ENCODE measurements at places on chromosomes 7 and 10.
A peak's percentile ranks its signal among the peaks of the same experiment; 100 is the strongest.

GRCh38 chr7:21140622-21141021, 287.3 kb upstream of the SP4 start:
- DNase-seq = no peak

- no peak for DNase-seq
Measured at GRCh38 chr7:25847336-25848070, 304.5 kb upstream of the NFE2L3 start.

DNA sequence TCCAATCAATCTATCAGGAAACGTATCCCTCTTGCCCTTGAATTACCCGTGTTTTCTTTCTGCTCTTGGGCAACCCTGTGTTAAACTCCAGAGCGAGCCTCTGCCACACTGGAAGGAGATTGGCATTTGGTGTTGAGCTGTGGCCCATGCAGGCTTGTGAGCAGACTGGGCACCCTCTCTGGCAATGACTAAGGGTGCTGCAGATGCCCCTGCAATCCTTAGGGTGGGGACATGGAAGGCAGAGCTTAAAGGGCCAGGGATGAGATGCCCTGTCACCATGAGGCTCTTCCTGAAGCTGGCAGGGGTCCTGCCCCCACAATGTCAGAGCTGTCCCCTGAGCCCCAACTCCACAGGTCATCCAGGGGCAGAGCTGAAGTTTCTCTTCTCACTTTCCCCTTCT, 19.5 kb upstream of the FAM180A start:
- DNase-seq = no peak

GRCh38 chr10:3971713-3972112, 186.7 kb upstream of the KLF6 start:
- DNase-seq = no peak

DNA sequence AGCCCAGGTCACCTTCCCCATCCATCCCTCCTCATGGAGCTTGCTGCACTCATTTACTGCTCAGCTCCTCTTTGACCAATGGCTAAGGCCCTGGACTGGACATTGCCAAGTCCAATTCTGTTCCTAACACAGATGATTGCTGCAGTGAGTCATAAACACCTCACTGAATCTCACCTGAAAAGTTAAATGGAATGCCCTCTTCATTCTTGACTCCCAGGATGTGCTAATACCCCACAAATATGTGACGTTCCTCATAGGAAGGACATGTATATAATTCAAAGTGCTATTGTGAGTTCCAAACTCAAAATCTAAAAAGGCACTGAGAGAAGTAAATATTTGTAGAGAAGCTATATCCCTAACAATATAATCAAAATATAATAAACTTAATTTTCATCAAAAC, 73.5 kb upstream of the DLX6 start:
- DNase-seq = no peak

DNA sequence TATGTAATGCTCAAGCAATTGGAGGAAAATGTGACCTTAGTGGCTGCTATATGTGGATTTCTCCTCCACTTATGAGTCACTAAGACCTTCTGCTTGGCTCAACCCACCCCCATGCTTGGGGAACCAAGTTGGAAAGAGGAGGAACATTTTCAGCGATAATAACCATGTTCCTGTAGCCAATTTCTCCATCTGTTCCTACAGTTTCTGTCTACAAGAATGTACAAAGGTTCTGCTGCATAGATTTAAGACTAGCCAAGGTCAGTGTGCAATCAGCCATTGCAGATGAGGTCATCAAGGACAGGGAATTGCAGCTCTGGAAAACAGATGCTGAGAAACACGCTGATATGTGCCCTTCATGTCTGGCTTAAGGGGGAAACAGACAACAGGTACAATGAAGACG, 5.6 kb upstream of the NRCAM start:
- no peak for DNase-seq

DNA sequence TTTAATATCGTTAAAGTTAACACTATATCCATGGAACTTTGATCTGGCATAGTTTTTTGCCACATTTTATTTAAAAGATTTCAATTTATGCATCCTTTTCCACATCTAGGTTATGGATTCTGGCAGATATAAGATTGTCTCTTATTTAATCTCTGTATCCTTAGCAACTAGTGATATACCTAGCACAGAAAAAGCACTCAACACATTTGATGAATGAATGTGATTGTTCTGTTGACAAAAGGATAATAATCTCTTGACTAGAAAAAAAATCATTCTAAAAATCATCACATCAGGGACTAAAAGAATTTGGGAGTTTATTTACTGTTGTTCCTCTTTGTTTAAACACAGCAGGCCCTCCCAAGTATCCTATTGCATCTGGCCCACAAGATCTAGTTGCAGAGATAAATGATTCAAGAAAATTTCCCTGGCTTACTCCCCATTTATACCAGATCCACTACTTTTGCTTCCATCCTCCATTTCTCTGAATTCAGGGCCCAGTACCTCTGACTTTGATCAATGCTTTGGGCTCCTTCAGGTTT, 84.0 kb upstream of the C1GALT1 start:
- no peak for DNase-seq

GRCh38 chr7:90596671-90597562, 796 bp downstream of the CDK14 start:
- no peak for DNase-seq

- DNase-seq = no peak
Measured at GRCh38 chr10:59240582-59241183, 64.2 kb downstream of the PHYHIPL start.

- no peak for DNase-seq
Measured at GRCh38 chr7:93890041-93890463, 501 bp downstream of the TFPI2 start.

GRCh38 chr10:97969538-97970079, 60.8 kb downstream of the CRTAC1 start:
- DNase-seq = no peak

- no peak for DNase-seq
Measured at GRCh38 chr10:2556883-2557282, 510.5 kb upstream of the PFKP start.

DNA sequence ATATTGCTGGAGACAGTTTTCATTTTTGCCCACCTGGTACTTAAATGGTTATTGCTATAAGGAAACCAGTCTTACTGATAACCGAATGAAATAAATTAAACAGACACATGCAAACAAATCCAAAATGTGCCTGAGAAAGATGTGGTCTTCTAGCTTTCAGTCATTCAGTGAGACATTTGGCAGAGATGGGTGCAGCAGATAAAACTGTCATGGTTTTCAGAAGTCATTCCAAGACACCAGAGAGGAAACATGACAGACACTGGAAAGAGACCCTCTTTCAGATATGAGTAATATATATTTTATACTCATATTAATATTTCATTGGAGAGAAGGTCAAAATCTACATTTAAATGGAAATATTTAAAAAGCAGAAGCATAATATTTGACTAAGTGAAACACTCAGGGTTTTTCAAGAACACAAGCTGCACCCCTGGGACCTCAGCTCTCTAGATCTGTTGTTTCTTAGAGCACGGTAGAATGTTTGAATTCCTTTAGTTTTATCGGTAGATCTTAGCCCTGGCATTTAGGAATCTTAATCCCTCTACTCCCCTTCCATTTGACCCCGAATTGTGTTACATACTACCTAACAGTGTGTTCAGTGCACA, 246.1 kb downstream of the AUTS2 start:
- no peak for DNase-seq

DNA sequence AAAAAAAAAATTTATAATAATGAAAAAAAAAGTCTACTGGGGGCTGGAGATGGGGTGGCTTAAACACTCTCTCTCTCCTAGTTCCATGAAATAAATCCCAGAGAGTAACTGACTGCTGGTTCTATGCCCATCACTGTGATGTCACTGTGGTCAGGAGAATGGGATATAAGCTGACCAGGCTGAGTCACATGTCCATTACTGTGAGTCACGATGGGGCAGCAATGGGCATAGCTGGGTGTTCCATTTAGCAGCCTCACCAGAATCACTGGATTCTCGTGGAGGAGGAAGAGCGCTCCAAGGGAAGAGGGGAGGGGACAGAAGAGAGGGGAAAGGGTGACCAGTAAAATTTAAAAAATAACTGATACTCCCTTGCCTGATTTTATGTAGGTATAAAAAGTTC, 37.1 kb downstream of the MASTL start:
- peak; percentile 6 for DNase-seq

- DNase-seq = no peak
Measured at GRCh38 chr7:5997210-5997808, 11.5 kb downstream of the PMS2 start.

DNA sequence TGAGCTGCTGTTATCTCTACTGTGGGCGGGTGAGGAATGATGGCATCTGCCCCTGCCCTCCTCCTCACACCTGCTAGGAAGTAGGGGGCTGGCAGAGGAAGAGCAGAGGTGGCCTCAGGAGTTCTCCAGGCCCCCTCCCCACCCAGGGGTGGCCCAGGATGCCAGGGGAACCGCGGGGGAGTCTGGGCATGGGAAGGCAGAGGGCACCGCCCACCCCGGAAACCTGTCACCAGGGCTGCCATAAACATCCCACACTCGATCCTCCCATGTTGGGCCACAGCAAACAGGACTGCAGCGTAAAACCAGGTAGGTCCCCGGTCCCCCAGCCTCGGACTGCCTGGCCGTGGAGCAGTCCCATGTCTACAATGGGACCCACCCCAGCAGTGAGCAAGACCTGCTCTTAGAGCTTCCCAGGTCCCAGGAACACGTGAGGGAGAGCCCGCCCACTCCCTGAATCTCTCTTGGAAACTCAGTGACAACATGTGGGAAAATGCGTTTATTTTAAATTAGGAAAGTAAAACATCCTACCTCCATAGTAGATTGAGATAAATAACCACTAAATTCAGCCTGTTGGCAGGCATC, 23.4 kb downstream of the EBF3 start:
- no peak for DNase-seq

GRCh38 chr10:132223156-132223590, 36.4 kb downstream of the DPYSL4 start:
- DNase-seq = peak; percentile 68

GRCh38 chr10:29522061-29522855, 112.5 kb downstream of the SVIL start:
- no peak for DNase-seq

- DNase-seq = no peak
Measured at GRCh38 chr10:54665095-54665494, 135.9 kb downstream of the PCDH15 start.

DNA sequence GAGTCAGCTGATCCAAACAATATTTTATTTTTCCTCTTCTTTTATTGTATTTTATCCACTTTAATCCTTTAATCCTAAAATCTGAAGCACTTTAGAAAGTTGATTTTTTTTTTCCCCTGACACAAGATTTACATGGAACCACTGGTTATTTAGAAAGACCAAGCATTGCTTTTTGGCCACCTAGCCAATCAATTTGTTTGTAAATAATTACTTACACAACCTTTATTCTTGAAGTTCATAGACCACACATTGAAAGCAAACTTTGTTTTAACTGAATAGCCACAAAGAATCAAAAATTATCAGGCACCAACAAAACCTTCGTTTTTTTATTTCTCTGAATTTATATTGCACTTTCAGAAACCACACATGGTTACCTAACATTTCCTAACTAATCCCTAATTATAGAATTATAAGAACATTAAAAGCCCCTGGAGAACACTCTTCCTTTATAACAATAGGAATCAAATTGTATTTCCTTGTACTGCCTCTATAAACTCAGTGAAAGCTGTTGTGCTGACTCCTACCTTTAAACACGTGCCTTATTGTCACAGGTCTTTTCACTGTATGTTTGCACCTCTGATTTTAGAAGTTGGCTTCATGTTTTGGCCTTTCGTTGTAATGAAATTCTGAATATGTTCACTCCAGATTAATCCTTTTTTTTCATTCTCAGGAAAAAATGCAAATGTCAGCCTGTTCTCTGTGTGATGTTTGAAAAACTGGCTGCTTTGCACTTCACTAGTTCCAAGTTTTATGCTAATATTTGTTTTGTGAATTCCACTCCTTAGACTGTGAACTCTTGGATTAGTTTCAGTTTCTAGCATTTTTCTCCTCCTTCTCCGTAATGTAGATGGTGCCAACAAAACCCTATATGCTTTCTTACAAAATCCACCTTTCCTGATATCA, 1511.9 kb downstream of the REEP3 start:
- DNase-seq = no peak

DNA sequence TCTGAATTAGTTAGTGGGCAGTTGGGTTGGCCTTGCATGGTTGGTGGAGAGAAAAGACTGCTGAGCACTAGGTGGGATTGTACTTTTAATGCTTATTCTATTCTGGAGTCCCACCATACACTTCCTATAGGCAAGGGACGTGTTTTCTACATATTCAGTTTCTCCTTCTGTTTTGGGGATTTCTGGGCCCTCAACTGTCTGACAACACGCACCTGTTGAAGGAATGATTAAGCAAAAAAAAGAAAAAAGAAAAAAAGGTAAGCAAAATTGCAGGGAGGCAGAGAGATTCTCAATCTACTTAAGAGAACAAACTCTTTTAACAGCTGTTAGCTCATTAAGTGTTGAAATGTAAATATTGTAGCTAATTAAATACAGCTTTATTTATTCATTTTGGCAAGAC, 541.3 kb downstream of the CALN1 start:
- no peak for DNase-seq

DNA sequence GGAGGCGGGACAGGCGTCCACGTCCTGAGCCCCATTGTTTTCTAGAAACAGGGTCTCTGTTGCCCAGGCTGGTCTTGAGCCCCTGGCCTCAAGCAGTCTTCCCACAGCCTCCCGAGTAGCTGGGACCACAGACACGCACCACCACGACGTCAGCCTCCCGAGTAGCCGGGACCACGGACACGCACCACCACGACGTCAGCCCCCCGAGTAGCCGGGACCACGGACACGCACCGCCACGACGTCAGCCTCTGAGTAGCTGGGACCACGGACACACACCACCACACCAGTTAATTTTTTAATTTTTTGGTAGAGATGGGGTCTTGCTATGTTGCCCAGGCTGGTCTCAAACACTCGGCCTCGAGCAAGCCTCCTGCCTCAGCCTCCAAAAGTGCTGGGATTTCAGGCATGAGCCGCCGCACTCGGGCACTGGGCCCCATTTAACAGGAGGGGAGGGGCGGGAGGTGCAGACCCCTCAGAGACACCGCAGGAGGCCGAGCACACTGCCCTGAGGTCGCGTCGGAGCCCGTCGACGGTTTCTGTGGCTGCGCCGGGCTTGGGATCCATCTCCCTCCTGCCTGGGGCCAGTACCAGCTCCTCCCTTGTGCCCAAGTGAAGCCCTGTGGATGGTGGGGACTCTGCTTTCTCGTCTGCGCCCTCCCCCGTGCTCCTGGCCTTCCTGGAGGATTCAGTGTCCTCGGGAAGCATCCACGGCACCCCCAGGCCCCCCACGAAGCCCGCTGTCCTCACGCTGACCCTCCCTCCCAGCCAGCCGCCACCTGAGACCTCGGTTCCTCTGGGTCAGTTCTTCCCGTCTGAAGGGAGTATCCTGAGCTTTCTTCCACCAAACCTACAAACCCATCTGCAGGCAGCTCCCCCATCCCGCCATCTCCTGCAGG, 13.0 kb downstream of the FAM20C start:
- no peak for DNase-seq

DNA sequence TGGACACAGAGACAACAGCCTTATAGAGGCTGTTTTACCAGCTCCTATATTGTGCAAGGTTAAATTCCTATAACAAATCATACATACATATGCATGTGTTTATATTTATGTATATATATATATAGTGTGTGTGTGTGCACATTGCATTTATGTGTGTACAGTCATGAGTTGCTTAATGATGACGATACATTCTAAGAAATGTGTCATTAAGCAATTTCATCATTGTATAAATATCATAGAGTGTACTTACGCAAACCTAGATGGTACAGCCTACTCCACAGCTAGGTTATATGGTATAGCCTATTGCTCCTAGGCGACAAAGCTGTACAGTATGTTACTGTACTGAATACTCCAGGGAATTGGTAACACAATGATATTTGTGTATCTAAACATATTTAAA, 30.1 kb upstream of the TNKS2 start:
- DNase-seq = no peak

- DNase-seq = no peak
Measured at GRCh38 chr10:33734393-33735155, 400.1 kb upstream of the NRP1 start.

Data from hypothalamus (tissue), 51 donors.